A549 treated with AZD2906 at 1 μM for 4 hours (cell line): ENCODE measurements at places on chromosomes 4 and X. TPM values are rescaled to one million over a fixed set of nuclear protein-coding genes. Genes with fewer than 3 reads are reported as not detected.

Gene NLGN3
- 0.84 to 1.1 TPM (median 1.0 TPM) in 5 replicates for total RNA-seq

Gene CTAG1A
- not detected in 5 replicates for total RNA-seq

Gene POU4F2
- total RNA-seq: not detected in 5 replicates

Gene EXOC1L
- total RNA-seq: not detected in 5 replicates

Gene PAGE2B
- total RNA-seq: not detected in 5 replicates
